Activated T-cell treated with anti-CD3 and anti-CD28 coated beads, Interleukin-2, amount 50 U/mL, for 72 hours (primary cell): ENCODE measurements at places on chromosomes 7 and 10.
A peak's percentile ranks its signal among the peaks of the same experiment; 100 is the strongest.

DNA sequence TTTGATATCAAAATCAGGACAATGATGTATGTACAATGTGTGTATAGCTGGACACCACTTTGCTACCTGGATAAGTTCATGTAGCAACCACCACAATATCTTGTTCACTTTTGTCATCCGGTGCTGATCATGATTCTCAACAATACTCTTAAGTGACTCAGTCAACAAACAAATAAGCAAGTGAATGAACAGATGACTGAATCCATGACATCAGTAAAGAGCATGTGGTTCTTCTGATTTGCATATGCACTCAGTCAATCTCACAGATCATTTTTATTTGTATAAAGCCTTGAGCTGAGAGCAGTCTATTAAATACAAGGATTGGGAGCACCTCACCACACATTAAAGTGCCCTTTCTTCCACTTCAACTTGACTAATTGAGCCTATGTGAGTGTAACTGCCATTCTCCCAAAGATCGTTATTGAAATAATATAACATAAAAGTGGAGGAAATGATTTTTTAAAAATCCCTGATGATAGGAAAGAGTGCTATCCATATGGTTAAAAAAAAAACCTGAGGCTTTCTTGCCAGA lies 69.5 kb downstream of the NPSR1 start:
- no peak for DNase-seq

DNA sequence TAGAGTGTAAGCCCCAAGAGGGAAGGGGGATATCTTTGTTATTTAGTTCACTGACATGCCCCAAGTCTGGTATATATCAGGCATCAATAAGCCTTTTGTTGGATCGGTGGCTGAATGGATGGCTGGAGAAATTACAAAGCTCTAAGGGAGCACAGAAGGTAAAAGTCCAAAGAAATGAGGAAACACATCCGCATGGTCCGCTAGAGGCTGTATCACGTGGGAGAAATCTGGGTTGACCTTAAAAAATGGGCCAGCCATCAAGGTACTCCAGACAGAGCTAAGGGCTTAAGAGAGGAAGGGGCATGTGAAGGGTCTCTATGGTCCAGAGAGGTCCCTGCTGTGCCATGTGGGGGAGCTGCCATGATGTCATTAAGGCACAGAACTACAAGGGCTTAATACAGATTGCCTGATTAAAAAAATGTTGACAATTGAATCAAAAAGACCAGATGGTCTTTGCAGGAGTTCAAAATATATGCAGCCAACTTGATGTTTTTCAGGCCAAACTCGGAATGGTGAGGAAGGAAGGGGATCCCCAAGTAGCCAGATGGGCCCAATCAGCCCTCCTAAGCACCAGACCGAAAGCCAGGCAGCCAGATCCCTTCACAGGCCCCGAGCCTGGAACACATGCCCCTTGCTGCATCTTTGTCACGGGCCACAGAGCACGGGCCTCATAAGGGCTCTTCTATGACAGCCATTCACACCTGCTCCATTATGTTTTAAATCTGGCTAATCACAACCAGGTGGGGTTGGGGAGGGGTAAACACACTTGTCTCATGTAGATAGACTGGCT lies 31.9 kb downstream of the SCRN1 start:
- DNase-seq: no peak

- DNase-seq: no peak
Measured at GRCh38 chr7:123824754-123825067, 20.3 kb upstream of the HYAL4 start.

DNA sequence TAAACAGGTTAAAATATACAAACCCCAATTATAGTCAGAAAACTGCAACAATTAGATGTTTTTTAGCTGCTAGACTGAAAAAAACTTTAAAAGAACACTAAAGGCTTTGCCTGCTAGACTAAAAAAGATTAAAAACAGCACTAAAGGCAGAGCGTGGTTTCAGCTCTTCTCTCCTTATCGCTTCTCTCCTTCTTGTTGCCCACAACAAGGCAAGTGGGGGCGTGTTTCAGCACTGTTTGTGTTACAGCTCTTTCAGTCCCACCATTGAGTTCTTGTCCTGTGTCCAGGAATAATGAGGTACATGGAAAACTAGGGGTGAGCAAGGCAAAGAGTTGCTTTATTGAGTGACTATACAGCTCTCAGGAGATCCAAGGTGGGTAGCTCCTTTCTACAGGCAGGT lies 112.3 kb downstream of the HPSE2 start:
- no peak for DNase-seq

GRCh38 chr10:29113616-29113945 lies 175.3 kb upstream of the LYZL1 start:
- DNase-seq: no peak

- peak; percentile 16 for DNase-seq
Measured at GRCh38 chr10:6563731-6564130, 16.3 kb downstream of the PRKCQ start.

GRCh38 chr10:14050598-14050997 lies 280.1 kb downstream of the FRMD4A start:
- no peak for DNase-seq

- no peak for DNase-seq
Measured at GRCh38 chr10:29600067-29600466, 34.7 kb downstream of the SVIL start.

DNA sequence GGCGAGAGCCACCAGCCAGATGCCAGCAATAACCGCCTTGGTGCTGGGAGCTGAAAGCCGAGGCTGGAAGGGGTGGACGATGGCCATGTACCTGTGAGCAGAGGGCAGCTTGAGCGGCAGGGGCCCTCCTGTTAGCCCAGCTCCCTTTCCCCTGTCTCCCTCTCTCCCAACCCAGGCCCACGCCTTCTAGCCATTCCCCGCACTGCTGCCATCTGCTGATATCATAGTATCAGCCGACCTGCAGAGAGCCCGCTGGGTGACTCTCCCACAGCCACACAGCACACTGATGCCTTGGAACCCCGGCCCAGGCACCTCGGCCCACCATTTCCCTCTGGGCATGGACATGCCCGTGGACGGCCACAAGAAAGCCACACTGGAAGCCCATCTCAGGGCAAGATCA lies 1.7 kb downstream of the TACR2 start:
- DNase-seq: no peak

DNA sequence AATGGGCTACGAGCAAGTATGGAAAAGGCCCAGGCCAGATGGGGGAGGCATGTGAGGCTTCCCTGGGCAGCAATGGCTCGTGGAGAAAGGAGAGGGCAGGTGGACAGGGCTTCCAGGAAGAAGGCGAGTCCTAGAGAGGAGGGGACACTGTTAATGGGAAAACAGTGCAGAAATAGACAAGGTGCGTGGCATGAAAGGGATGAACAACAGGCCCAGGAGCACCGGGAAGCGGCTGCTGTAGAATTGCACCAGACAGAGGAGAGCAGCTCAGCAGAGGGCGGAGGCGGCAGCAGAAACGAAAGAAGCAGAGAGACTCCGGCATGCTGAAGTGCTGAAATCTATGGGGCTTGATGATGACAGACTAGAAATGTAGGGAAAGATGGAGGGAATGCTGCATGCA lies 102.1 kb downstream of the PIP4K2A start:
- DNase-seq: no peak

DNA sequence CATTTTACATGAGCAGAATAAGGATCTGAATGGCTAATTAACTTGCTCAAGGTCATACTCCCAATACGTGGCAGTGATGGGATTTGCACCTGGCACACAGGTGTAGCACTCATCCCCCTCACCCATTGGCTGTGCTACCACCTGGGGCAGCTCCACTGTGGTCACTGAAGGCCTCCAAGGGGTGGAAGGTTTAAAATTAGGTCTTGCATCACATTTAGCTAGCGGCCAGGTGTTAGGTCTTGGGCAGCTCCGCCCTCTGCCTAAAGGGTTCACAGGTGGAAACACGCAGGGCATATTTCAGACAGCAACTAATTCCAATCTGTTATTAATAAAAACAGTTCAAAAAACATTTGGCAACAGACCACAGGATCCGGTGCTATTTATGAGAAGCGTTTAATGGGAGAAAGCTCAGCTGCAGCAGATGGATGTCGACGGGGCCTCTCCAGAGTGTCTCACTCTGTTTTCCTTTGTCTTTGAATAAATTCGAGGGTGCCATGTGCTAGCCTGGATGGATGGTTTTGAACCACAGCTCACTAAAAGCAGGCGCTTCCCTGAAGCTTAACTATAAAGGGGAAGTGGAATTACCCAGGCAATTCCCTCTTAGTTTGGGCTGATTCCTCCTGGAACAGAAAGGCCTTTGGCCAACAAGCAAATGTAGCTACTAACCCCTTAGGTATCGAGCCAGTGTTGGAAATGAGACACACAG lies 1017.6 kb downstream of the TYW1 start:
- no peak for DNase-seq

DNA sequence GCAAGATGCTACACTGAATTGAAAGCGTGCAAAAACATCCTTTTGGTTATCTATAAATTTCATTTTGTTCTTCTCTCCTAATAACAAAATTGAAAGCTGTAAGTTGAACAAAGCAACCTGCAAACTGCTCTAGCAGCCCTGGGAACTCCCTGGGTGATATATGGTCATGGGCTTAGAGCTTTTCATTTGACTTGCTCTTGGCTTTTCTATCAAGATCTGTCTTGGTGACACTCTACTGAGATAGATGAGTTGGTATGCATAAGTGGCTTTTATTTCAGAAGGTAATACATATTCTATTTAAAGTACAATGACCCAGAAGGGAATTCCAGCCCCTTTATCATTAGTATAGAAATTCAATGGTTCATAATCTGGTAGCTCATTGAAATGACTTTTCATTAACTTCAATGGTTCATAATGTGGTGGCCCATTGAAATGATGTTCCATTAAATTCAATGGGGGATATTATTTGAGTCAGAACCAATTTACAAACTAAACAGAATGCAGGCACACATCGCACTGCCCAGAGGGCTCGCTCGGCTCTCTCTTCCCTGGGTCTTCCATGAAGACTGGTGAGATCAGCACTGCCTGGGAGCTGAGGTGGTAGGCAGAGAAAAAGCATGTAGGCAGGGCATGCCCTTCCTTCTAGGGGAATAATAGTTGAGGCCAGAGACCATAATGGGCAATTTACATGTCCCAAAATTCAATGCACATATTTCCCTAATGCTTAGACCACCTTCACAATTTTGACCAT lies 10.1 kb upstream of the KCNMA1 start:
- DNase-seq: no peak

DNA sequence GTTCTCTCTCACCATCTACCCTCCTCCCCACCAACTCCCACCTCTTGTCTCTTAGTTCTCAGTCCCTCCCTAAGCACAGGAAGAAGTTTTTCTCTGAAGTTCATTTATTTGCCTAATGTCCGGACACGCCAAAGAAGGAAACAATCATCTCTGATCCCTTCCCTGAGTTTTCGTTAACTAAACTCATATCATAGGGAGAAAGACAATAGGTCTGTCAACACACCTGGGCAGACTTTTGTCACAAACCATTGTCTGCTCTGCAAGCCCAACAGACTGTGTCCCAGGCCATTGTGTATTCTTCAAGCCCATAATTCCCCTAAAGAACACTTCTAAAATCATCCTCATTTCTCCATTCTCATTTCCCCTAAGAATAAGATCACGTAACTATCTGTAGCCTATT lies 691.0 kb upstream of the MBL2 start:
- DNase-seq: no peak

DNA sequence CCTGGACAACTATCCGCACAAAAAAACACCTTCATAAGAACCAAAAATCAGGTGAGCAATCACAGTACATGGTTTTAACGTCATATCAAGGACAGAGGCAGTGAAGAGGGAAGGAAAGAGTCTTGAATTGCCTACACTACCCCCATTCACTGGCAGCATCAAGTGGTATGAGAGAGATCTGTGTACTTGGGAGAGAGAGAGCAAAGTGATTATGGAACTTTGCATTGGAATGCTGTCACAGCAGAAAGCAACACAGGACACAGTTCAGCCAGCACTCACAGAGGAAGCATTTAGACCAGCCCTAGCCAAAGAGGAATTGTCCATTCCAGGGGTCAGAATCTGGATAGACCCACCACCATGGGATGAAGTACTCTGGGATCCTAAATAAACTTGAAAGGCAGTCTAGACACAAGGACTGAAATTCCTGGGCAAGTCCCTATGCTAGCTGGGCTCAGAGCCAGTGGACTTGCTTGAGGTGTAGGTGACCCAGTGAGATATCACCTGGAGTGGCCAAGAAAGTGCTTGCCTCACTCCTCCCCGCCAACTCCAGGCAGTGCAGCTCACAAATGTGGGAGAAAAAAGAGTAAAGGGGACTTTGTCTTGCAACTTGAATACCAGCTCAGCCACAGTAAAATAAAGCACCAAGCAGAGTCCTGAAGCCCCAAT lies 30.5 kb upstream of the SFTPD start:
- DNase-seq: no peak

GRCh38 chr7:20959281-20959680 lies 172.6 kb upstream of the SP8 start:
- no peak for DNase-seq

GRCh38 chr7:30104157-30104556 lies 30.6 kb upstream of the MTURN start:
- no peak for DNase-seq

GRCh38 chr7:132486274-132486610 lies 90.0 kb downstream of the PLXNA4 start:
- no peak for DNase-seq

- DNase-seq: no peak
Measured at GRCh38 chr10:43026039-43026973, 50.6 kb upstream of the RET start.

DNA sequence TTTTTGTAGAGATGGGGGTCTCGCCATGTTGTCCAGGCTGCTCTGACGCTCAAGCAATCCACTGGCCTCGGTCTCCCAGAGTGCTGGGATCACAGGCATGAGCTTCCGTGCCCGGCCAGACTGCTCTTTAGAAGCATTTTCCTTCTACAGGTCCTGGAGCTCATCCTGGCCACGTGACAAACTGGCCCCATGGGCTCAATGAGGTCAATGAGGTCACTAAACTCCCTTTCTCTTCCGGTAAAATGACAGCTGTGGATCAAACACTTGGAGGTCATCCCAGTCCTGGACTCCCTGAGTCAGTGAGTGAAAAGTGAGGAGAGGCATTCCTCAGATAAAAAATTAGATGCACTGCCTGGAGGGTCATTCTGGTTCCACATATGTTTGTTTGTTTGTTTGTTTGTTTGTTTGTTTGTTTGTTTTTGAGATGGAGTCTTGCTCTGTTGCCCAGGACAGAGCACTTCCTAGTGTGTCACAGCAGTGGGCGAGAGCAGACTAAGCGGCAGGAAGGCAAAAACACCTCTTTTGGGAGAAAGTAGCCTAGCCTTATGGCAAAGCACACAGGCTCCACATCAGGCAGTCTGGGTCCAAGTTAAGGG lies 134.9 kb downstream of the TNS3 start:
- DNase-seq: no peak

DNA sequence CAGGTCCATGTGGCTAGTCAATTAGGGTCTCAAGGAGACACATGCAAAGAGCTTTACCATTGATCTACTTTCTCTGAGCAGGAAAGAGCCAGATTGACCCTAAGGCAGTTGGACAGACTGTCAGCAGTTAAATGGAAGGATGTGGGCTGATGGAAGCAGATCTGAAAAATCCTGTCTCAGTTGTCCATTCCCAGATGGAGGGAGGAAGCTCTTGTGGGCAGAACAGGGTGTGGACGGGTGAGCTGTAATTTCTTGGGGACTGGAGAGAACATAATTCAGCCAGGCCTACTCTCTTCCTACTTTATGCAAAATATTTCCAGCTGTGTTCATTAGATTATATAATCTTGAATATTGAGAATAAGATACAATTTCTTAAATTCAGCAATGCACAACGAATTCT lies 163.6 kb downstream of the GNAT3 start:
- DNase-seq: no peak
